CD4-positive, alpha-beta T cell treated with Interleukin-6 at 100 ng/mL for 8 hours (primary cell): ENCODE measurements at places on chromosomes 6 and 20.

DNA sequence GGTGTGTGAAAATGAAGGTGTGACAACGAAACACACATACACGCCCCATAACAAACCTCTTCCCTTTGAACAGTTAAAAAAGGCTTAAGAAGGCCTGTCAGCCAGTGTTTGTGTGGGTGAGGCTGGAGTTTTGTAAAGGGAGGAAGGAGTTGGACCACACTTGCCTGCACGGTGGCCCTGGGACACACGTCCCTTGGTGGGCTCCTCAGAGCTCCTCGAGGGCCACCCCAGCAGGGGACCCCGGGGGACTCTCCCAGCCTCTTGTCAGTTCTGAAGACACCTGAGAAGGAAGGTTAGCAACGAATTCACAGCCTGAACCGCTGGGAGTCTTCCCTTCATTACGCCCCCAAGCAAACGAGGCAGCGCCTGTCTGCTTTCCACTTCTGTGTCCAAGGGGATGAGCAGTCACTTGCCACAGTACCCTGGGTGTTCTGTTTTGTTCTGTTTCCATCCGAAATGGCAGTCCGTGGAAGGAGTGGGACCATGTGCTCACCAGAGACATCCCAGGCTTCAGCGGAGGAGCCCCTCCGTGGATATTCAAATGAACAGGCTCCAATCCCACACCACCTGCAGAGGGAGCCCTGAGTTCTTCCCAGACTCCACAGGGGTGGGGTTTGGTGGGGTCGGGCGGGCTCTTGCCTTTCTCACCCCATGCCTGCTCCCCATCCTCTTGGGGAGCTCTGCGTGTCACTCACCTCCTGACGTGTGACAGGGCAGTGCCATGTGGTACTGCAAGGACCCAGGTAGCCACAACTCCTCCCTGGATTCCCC is 68.6 kb downstream of the NRN1 start:
- no peak for DNase-seq

DNA sequence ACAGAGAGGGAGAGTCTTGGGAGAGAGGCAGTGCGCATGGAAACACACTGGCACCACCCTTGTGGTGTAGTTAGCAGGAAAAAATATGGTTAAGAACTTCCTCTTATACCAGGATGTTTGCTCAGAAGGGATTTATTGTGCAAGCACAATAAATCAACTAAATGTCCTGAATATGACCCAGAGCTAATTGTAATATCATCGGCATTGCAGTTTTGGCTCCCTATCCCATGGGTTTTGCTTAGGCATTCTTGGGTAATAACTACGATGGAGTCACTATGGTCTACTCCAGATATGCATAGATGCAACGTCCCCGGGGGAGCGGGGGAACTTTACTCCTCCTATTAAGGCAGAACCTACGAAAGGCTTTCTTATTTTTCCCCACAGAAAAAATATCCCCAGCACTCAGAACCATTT is 751.6 kb downstream of the EYS start:
- DNase-seq: no peak

DNA sequence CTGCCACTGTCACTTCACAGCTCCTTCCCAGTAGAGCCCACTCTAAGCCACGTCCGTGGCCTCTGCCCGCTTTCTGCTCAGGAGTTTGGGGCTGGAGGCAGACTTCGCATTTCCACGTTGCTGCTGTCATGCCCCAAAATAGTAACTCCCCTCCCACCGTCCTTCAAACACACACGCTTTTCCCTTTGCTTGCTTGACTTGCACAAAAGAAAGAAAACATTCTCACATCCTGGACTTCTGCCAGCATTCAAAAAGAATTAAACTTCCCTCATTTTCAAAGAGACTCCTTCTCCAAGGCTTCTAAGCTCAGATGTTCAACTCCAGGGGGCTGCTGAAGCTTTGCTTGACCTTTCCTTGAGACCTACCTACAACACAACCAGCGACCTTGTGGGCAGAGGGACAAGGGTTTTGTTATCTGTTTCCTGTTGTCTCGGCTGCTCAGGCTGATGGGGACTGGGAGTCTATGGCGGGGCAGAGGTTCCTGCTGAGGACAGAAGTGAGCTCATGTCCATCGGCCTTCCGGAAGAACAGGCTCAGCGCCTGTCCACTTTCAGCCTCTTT is 263.8 kb upstream of the FOXQ1 start:
- DNase-seq: no peak

DNA sequence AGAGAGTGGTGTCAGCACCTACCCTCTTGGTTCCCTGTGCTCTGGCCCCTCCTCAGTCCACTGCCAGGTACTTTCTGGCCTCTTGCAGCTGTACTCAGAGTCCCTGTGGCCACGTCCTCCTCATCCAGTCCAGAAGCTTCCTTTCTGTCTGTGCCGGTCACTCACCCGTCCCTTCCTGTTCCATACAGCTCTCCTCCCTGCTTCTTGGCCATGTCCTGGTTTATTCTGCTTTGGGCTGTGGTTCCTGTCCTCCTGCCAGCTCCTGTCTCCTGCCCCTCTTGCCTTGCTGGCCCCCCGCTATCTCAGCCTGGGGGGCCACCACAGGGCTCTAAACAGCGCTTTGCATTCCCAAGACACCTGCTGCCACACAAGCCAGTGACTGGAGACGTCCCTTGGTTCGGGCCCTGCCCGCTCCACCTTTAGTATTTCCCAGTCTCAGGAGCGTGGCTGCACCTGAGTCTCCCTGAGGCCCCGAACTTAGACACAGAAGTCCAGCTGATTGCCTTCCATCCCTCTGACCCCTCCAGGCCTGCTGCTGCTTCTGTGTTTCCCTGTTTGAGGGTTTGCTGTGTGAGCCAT is 15.5 kb upstream of the RBM38 start:
- DNase-seq: no peak

GRCh38 chr20:49888212-49889000 is 26.9 kb downstream of the SPATA2 start:
- peak; percentile 24 for DNase-seq

GRCh38 chr6:144029452-144029851 is 21.4 kb upstream of the PLAGL1 start:
- no peak for DNase-seq

DNA sequence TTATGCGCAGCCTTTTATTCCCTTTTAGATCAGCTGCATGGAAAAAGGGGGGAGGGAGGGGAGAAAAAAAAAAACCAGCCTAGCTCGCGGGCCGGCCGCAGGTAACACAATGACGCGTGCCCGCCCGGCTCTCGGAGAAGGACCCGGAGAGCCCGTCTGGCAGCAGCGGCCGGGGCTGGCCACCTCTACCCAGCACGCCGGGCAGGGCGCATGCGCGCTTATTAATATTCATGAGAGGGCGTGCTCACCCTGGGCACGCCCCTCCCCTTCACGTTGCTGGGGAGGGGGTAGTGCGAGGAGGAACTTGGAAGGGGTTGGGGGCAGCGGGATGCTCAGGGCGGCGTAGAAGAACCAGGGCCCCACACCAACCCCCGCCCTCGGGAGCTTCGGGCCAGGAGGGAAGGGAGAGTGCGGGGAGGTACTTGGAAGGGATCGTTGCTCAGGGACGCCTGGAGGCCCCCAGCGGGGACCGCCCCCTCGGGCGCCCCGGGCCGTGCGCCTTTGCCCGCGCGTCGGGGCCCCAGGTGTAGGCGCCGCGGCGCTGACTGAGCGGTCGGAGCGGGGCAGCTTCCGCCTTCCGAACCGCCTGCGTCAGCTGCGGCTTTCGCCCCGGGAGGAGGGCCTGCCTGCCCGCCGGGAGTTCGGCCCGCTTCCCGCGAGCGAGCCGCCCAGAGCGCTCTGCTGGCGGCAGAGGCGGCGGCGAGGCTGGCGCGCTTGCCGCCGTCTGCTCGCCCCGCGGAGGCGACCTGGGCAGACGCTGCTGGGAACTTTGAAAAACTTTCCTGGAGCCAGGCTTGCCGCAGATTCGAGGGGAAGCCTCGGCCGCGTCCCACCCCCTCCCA is at the start of gene JAG1:
Gene JAG1, minus strand, starts transcription at position 158 of the 842 bp plus-strand sequence. CDS start 469 bp downstream, outside the sequence.
- peak; percentile 12 for DNase-seq

GRCh38 chr6:166540631-166541331 is 45.7 kb downstream of the RAMACL start:
- peak; percentile 76 for DNase-seq

DNA sequence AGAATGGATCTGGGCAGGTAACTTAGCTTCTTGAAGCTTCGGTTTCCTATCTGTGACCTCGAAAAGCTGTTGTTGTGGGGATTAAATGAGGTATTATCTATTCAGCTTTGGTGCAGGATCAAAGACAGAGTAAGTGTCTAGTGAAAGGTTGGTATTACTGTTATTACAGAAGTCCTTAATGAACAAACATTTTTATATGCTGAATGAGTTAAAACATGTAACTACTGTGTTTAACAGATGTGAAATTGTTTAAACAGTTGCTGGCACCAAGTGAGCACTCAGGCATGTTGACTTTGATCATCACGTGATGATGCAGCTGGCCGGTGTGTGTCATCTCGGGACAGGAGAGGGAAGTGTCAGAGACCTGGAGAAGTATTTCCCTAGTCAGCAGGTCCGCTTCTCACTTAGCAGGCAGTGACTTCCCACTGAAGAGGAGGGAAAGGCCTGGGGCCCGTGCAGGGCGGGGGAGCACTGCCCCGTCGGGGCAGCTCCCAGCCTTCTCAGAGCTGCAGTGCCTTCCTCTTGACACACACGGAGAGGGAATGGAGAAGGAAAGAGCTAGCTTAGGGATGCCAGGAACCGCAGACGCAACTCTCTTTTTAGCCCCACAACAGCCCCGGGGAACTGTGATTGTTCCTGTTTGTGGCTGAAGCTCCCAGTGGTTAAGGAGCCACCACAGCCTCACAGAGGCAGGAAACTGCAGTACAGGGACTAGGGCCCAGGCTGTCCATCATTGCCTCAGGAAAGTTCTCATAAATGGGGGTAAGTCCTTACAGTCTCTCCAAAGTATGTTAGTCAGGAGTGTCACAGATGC is 18.0 kb downstream of the TUBB2A start:
- no peak for DNase-seq

DNA sequence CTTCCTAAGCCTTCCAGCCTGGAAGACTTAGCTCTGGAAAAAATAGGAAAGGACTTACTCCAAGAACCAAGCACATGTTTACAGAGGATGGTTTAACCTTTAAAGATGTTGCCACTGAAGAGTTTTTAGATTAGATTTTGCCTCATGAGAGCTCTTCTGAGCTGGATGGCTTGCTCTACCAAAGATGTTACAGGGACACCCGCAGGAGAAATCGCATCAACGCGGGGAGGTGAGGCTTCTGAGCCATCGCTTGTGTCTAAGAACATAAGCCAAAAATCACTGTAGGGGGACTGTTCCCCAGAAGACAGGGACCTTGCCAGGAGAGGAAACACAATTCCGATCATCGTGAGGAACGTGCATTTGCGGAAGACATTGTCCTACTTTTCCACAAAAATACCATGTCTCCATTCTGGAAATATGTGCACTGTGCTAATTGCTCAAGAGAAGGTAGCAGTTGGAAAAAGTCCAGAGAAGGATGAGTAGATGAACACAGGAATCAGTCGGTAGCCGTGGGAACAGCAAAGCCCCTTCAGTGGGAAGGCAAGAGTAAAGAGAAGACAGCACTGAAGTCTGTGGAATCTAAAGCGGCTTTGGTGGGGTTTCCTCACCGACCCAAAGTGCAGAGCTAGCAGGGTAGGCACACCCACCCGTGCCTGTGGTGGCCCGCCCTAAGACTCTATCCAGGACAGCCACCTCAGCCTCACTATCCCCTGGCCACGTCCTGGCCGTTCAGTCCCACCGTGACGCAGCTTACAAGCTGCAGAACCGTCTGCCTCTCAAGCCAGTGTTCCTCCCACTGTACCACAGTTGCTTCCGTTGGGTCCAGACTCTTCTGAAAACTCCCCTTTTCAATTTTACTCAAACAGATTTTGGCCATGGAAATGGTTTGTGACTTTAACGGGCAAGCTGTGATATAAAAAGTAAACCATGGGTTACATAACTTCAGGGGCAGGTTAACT is 334.8 kb downstream of the NRN1 start:
- DNase-seq: no peak

DNA sequence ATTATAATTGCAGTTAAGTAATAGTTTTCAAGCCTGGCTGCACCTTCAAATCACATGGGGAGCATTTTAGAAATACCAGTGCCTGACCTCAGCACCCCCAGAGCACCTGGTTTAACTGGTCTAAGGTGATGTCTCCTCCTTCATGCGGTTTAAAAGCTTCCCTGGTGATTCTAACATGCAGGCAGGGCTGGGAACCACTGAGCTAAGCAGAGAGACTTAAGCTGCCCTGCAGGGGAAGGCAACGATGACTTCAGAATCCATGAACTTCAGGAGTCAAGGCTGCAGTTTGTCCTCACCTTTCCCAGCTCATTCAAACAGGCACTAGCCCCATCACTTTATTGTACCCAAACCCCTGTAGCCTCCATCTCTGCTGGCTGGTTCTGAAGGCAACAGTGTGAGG is 6.1 kb upstream of the DTNBP1 start:
- no peak for DNase-seq

DNA sequence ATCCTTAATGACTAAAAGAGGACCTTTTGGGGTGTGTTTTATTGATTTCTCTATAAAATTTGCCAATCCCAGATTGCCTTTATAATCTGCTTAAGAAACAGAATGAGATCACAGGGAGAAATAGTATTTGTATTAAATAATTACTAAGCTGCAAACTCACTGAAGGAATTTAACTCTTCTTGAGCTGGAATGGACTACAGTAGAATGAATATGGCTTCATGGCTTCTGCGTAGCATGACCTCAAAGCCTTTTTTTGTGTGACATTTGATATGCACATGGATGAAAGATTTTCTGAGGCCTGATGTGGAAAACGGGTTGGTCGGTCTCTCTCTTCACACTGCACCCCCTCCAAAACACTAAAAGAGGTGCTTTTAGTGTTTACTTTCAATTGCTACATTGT is 115.9 kb downstream of the QKI start:
- no peak for DNase-seq

GRCh38 chr20:17202673-17203072 is 24.2 kb upstream of the PCSK2 start:
- DNase-seq: no peak

DNA sequence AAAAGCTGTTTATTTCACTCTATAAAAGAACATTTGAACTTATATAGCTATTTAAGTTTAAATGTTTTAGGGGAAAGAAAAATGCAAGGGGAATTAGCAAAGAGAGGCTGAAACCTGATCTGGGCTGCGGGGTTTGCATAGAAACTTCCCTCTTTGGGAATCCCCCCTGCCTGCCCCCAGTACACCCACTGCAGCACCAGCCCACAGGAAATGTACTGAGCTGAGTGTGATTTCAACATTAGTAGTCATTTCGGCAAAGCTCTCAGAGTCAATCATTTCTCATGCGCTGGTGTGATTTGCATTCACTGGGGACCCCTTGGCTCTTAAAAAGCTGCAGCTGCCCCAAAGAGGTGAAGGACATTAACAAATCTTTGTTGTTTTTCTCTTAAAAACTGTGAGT is 859.4 kb downstream of the MAFB start:
- no peak for DNase-seq

DNA sequence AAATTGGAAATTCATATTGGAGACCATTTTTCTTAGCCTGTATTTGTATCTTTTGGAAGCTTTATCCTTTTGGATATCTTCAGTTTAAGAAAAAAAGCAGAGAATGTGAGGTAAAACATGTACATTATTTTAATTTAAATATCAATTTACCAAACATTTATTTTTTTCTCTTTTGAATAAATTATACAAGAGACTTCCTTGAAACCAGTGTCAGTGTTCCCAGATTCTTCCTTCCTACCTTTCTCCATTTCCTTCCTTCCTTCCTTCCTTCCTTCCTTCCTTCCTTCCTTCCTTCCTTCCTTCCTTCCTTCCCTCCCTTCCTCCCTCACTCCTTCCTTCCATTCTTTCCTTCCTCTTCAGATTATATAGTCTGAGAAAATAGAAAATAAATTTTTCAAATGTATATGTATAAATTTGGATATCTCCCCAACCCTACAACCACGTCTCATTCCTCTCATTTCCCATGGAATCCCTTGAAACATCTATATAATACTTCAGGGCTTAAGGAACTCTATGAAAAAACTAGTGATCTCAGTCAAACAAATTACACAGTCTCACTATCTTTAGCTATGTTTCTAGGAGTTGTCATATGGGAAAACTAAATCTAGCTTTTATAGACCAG is 528.4 kb downstream of the GRIK2 start:
- no peak for DNase-seq
